ENCODE measurements at places on chromosomes 11 and 22. TPM values are rescaled to one million over a fixed set of nuclear protein-coding genes. Genes with fewer than 3 reads are reported as not detected.

The OR8B4 gene
- total RNA-seq, result not detected

The BCO2 gene
- total RNA-seq, result 3.3 TPM

The NECTIN1 gene
- 13.8 TPM for total RNA-seq

The TRIM48 gene
- not detected for total RNA-seq

DNA sequence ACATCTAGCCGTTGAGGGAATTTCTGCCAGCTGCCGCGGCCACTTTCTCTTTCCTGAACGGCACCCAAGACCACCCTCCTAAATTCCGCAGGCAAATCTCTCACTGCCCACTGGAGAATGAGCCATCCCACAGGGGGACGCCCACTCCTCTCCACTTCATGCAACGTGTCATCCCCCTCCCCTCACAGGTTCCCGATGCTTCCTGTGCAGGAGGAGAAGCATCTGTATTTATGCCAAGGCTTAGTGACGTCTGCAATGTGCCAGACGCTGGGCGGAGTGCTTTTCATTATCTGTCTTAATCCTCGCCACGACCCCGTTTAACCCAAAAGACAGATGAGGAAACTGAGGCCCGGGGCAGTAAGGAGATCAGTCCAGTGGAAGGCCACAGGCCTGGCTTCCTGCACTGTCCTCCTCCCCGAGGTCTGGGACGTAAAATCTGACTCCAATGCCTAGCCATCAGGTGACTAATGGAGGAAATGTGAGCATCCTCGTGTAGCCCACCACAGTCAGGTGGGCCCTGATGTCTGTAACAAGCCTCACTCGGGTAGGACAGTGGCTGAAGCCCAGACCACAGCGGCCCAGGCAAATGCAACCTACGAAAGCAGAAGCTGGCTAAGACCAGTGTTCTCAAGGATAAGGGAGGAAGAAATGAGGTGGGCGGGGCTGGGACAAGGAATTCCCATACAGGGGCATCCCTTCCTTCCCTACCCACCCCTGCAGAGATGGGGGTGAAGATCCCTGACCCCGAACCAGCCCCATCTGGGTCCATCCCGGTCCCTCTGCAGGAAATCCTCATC is 23.1 kb downstream of the MN1 start:
- peaks cover 19% of the 10 kb centered on the region for H3K27me3 ChIP-seq
- H3K36me3 ChIP-seq, result no peaks in the 10 kb centered on the region
- H3K27ac ChIP-seq, result peak overlapping the region; percentile 33
- DNase-seq, result no peak
- peaks cover 12% of the 10 kb centered on the region for H3K4me1 ChIP-seq
- no peak overlapping the region for H3K4me3 ChIP-seq

DNA sequence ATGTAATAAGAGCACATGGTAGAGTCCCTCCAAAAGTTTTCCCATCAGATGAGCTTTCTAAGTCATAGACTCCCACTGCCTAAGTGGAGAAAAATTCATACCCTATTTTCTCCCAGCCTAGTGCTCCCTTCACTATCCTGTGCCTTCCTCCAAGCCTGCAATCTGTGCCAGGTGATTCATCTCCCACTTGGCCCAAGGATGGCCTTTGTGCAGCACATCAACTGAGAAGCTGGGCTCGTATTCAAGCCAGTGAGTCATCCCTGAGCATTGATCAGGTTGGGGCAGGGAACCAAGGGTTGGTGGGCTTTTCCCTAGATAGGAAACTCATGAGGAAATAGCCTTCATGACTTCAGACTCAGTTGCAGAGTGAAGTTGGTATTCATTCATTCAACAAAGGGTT is 64.6 kb downstream of the PANX1 start:
- H3K27ac ChIP-seq, result no peak overlapping the region
- DNase-seq, result no peak
- H3K36me3 ChIP-seq, result no peaks in the 10 kb centered on the region
- no peaks in the 10 kb centered on the region for H3K27me3 ChIP-seq

DNA sequence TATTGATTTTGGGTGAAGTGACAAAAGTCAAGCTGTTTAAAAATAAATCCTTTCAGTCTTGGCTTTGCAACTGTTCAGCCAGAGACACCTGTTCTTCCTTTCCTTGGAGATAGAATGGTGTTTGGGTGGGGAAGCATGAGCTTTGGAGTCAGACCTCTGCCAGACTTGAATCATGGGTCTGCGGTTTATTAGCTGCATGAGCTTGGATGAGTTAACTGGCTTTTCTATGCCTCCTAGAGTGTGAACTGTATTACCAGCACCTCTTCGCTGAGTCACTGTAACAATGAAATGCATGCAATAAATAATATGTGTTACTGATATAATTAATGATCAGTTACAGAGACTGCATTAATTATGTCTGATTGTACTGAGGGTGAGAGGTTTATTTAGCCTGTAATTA is 13.5 kb upstream of the MYEOV start:
- H3K4me1 ChIP-seq, result peaks cover 5% of the 10 kb centered on the region
- no peak for DNase-seq
- H3K27ac ChIP-seq, result no peak overlapping the region
- H3K36me3 ChIP-seq, result no peaks in the 10 kb centered on the region
- no peaks in the 10 kb centered on the region for H3K27me3 ChIP-seq

DNA sequence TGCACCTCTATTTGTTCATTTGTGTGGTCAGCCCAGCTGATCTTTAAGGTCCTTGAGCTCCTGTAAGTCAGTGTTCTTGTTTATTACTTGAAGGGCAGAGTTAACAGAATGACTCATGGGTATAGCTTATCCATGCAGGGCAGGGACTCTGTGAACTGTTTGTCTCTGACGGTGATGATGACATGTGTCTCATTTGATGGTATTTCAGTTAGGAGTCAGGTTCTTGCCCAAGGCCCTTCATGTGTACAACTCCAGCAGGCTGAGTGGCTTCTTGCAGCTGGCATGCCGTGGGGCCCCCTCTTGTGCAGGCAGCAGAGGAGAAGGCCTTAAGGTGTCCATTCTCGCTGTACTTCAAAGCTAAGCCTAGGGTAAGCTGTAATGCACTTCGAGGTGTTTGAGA is 165.1 kb downstream of the DBX1 start:
- H3K4me1 ChIP-seq, result no peaks in the 10 kb centered on the region
- no peak overlapping the region for H3K27ac ChIP-seq
- H3K27me3 ChIP-seq, result no peaks in the 10 kb centered on the region
- H3K36me3 ChIP-seq, result no peaks in the 10 kb centered on the region

- H3K36me3 ChIP-seq, result no peaks in the 10 kb centered on the region
- H3K4me1 ChIP-seq, result no peaks in the 10 kb centered on the region
- DNase-seq, result no peak
- H3K27me3 ChIP-seq, result no peaks in the 10 kb centered on the region
- H3K4me3 ChIP-seq, result no peak overlapping the region
- H3K27ac ChIP-seq, result no peak overlapping the region
Measured at GRCh38 chr11:10970926-10971325, 113.1 kb upstream of the ZBED5 start.

GRCh38 chr11:130487924-130488815 is 39.7 kb downstream of the ADAMTS15 start:
- peak overlapping the region; percentile 42 for H3K27ac ChIP-seq
- no peak overlapping the region for H3K4me3 ChIP-seq
- DNase-seq, result peak; percentile 92
- H3K27me3 ChIP-seq, result no peaks in the 10 kb centered on the region

Measured in left lung (tissue), 14 donors.